ENCODE measurements at places on chromosomes 3 and 15.
A peak's percentile ranks its signal among the peaks of the same experiment; 100 is the strongest.

DNA sequence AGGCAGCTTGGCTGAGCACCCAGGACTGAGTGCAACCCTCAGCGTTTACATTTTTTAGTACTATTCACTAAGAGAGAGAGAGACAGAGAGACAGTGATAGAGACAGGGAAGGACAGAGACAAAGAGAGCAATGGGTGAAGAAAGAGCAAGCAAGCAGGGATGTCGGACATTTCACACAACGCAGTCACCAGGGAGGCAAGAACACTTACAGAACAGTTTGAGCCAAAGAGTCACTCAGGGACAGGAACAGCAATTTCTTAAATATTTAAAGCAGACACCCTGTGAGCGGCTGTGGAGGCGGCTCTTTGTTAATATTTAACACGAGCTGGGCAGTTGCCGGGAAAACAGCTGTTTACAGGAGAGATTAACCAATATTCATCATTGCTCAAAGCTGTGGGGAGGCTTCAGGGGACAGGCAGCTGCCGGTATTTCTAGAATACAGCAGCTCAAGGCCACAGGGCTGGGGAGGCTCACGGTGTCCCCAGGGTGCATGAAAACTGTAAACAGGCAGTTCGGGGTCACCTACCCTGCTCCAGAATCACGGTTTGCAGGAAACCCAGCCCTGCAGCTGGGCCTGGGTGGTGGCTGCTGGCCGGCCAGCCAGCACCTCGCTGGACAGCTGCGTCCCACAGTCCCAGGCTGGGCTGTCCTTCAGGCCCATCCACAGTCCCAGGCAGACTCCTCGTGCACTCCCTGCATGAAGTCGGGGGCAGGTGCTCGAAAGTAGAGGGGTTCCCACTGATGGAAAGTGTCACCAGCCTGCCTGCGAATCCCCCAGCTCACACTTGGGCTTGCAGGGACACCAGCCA, 38.8 kb upstream of the PCSK6 start:
- no peak for DNase-seq

DNA sequence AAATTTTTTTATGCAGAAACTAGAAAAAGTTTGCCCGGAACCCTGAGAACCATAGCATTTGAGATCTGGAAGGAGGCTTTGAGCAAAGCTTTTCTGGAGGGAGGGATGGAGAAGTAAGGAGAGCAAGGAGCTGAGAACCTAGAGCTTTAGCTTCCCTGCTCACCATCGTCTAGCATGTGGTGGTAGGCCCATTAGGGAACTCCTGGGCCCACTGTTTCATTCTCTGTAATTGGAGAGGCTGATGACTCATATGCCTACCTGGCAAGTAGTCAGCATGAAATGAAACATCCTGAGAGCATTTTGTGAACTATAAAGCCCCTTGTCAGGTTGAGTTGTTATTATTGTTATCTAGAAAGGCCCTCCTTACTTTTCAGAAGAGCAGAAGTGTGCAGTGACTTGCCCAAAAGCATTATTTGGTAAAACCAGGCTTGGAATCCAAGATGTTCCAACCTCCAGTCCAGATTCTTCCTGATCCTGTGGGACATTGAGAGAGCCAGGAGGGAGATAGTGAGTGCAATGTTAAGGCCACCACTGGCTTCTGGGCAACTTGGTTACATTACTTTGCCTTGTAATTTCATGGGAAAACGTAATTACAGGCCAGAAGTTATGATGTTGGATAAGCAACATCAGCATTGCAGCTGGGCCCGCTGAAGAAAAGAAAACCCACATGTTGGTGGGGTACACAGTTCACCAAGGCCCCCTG, 104.5 kb upstream of the BFSP2 start:
- DNase-seq: peak; percentile 16

DNA sequence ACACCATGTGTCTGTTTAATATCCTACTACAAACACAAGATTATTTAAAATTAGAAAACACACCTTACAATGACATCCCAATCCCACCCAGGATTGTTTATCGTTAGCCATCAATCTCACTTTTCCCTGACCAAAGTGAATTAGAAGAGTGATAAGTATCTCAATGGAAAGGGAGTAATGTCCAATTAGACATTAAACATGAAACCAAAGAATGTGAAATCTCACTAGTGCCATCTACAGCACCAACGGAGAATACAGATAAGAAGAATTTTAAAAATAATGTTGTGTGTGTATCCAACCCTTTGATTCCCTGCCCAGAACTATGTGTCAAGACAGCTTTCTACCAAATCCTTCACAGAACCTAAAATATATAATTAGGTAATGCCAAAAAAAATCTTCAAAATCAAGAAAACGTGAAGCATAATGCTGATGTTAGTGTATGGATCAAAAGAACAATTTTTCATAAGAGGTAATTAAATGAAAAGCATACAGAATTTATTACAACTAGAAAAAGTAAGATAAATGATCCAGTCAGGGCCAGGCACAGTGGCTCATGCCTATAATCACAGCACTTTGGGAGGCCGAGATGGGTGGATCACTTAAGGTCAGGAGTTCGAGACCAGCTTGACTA, 64.2 kb downstream of the SCAPER start:
- DNase-seq: no peak

- no peak for DNase-seq
These were observed 3.5 kb downstream of the EDC3 start for GRCh38 chr15:74692327-74692726.

DNA sequence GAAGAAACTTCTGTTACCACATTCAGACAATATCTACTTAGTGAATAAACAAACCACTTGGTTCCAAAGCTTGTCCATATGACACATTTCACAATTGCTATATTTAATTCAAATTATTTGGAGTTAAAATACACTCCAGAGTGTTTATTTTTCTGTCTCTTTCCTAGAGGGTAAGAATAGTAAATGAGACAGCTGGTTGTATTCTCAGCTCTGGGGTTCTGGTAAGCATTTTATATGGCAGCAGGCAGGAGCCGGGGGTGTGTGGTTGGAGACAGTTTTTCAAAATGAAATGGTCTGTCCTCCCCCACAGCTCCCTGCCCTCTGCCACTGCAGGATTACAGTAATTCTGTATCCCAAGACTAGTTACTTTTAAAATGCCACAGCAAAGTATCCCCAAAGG, 10.9 kb upstream of the SEC61A1 start:
- no peak for DNase-seq

GRCh38 chr15:90851114-90851513, 17.3 kb upstream of the FURIN start:
- DNase-seq: no peak

- DNase-seq: no peak
These were observed 92.5 kb upstream of the PFN2 start for GRCh38 chr3:150063237-150063636.

DNA sequence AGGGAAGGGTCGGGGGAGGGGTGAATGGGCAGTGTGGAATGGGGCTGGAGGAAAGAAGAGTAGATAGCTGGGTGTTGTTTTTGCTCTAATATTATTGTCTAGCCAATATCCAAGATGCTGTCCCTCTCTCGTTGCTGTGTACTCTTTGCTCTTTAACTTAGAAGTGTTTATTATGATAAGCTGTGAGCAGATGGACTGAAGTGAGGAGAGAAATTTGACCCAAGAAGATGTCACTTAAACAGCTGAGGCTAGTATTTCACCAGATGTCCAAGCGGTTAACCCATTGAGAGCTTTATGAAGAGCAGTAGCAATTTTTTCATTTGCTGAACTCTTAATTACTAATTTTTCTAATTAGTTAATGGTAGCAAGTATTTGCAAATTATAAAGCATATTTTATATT, 212.2 kb upstream of the TP63 start:
- no peak for DNase-seq

DNA sequence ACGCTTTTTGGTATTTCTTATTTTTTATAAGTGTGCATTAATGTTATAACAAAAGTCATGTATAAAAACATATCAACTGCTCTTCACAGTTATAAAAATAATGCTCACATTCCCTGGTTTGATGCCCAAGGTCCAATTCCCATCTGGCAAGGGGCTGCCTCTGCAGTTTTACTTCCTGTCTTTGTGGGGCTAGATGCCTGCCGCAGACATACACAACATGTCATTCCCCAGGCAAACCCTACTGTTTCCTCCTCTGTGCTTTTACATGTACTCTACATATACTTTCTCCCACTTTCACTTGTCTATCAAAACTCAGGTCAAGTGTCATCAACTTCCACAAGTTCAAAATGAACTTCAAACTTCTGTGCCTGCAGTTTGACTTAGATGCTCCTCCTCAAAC, 60.5 kb upstream of the ETV5 start:
- no peak for DNase-seq

DNA sequence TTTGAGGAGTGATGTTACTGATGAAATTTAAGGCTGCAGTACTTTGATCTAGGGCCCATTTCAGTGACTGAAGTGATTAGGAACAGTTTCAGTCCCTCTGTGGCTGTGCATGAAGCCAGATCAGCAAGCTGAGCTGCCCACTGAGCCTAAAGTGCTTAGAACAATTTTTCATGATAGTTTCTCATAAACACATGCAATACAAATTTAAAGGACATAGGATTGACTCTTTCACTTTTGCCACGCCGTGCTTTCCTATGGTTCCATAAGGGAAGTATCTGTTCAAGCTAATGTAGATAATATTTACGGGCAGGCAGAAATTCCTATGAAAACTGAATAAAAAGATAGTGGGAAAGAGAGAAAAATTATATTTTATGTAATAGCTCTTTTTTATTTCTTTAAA, 10.6 kb downstream of the ANKUB1 start:
- DNase-seq: no peak

DNA sequence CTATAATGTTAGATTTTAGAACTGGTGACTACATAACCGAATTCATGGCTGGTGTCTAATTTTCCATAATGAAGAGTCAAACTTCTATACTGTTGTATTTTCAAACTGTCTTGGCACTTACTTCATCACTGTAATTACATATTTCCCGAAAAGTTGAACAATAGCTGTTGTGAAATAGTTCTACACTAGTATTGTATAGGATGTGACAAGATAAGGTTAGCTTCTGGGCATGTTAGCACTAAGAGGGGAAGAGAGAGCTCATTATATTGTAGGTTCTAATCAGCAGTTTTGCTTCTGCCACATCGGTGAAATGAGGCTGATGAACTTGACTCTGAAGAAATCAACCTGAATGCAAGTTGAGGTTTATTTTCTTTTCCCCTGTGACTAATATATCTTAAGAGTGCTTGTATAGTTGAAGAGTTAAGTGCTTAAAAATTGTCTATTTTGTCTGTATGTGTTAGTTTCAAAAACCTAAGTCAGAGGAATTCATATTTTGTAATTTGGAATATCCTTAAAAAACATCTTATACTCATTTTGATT, 8.9 kb downstream of the GYG1 start:
- no peak for DNase-seq

GRCh38 chr3:15055019-15055557, 10.0 kb downstream of the MRPS25 start:
- peak; percentile 46 for DNase-seq

- no peak for DNase-seq
These were observed 289.9 kb downstream of the GAP43 start for GRCh38 chr3:115913069-115913686.

GRCh38 chr3:143763564-143764162, 84.6 kb downstream of the SLC9A9 start:
- no peak for DNase-seq

DNA sequence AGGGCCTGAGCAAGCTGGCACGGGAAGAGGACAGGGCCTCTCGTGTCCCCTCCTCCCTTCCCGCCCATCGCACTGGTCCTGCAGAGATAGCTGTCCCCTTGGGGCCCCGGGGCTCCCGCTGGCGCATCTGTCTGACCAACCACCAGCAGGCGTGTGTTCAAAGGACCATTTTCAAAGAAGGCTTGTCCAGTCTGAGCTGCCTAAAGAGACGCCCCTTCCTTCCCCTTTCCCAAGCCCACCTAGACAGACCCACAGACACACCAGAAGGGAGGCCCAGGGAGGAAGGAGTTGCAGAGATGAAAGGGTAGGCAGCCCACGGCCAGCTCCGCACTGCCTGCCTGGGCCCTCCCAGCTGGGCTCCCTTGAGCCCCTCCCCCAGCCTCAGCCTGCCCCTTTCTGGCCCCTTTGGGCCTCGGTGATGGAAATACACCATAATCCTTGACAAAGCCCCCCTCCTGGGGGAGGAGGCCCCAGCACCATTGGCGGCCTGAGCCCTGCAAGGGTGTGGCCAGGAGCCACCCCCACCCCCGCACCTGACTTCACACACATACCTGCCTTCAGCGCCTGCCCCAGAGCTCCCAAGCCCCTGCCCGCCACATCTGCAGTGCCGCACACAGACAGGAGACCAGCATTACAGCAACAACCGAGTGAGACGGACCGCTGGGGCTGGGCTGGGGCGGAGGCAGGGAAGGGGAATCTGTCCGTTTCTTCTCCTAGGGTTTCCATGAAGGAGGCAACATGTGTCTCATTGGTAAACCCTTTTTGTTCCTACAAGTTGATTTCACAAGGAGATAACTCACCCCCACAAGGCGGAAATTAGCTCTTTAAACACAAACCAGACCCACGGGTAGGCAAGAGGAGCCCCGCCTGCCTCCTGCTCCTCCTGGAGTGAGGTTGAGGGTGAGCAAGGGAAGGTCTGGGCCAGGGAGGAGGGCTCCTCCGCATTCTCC, at the start of gene STRA6:
Gene STRA6 (minus strand): TSS at position 336 of the 950 bp plus-strand sequence. CDS start 520 bp downstream, outside the sequence.
- DNase-seq: no peak

DNA sequence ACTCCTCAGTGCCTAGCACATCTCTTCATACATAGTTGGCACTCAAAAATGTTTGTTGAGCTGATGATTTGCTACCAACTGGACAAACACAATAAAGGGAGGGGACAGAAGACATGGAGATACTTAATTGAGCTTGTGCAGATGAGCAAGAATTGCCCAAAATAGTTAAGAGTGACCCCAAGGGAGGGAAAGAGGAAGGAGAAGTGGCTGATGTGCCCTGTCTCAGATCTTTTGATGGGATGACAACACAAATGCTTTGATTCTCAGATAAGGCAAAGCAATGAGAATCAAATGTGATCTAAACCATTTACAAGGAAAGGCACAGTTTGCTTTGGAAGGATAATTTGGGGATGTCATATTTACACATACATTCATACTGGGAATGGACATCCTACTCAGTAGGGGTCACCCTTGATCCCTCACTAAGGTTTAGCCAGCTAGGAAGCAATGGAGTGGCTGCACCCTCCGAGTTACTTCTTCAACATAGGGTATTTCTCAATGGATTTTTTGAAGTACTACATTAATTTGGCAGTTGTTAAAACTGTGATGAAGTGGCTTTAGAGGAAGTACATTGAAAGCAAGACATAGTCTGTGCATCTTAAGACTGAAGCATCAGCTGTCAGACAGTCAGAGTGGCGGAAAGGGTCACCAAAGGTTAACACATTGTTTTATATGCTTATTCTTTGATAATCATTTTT, 21.9 kb upstream of the SSR3 start:
- DNase-seq: no peak
